ENCODE measurements at places on chromosomes 1 and 21.
A peak's percentile ranks its signal among the peaks of the same experiment; 100 is the strongest.

DNA sequence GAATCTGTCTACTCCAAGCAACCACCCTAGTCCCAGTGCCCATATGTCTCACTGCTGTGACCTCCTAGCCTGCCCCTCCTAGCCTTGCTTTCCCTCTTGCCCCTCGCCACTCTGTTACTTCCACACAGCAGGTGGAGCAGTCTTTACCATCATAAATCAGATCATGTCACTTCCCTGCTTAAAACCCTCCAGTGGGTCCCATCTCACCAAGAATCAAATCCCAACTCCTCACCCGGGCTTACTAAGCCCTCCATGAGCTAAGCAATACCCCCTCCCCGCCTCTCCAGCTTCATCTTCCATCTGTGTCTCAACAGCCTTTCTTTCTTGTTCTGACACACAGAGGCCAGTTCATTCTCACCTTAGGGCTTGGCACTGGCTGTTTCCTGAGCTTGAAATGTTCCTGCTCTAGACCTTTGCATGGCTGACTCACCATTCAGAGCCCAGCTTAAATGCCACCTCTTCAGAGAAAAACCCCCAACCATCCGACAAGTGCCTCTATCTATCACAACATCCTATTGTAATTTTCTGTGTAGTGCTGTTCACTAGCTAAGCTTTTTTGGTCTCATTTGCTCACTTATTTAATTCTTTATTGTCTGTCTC is 22.3 kb downstream of the KNCN start:
- peak; percentile 20 for DNase-seq

GRCh38 chr1:218939095-218939494 is 234.6 kb upstream of the LYPLAL1 start:
- DNase-seq, result no peak

- no peak for DNase-seq
These were observed 22.9 kb upstream of the LAMC1 start for GRCh38 chr1:183000167-183000962.

DNA sequence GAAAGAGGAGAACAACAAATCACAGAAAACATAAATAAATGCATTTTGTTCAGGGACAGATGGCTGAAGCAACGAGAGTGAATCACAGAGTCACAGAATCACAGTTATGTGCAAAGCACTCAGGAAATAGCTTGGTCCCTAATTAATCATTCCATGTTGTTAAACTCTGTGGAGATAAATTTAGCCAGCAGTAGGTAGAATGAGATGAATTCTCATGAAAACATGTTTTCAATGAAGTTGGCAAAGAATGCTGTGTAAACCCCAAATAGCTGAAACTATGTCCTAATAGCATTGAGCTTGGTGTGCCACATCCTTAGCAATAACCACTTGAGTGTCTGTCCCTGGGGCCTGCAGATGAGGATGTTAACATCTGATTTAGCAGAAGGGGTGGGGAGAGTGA is 20.4 kb downstream of the LEPR start:
- DNase-seq, result no peak

- DNase-seq, result no peak
These were observed 13.4 kb downstream of the SLAMF1 start for GRCh38 chr1:160633330-160633903.

DNA sequence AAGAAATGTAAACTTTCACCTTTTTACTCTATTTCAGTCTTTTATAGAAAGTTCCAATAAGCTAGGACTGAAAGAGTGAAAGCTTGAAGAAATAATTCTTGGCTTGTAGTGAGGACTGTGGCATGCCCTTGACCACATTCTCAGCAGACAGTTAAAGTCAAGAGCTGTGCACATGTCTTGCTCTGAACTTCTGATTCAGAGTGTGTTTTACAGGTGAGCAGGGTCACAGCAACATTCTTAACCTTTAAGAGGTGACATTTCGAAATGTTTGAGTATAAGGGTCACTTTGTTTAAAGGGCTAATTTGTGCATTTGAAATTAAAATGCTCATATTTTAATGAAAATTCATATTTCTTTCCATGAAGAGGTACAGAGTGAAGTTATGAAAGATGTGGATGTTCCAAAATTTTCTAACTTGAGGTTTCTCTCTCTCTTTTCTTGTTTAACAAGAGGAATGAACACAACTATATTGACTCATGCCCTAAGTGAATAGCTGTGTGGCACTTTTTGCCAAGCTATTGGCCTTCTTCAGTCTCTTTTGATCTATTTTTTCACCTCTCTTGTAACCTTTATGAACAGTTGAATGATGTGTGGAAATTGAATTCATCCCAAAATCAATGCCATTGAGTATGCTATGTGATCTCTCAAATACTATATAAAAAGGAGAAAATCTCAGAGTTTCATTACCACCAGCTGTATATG is 918.1 kb downstream of the ADGRL2 start:
- no peak for DNase-seq

- no peak for DNase-seq
These were observed 88.6 kb downstream of the ZBTB18 start for GRCh38 chr1:244139655-244140054.

- DNase-seq, result no peak
These were observed 47.0 kb downstream of the RABGAP1L start for GRCh38 chr1:174206148-174206836.

GRCh38 chr1:197688233-197688632 is 87.0 kb downstream of the DENND1B start:
- no peak for DNase-seq

- no peak for DNase-seq
These were observed 183.0 kb downstream of the BARHL2 start for GRCh38 chr1:90534116-90534515.

- no peak for DNase-seq
These were observed 124.6 kb upstream of the CXADR start for GRCh38 chr21:17388226-17388625.

DNA sequence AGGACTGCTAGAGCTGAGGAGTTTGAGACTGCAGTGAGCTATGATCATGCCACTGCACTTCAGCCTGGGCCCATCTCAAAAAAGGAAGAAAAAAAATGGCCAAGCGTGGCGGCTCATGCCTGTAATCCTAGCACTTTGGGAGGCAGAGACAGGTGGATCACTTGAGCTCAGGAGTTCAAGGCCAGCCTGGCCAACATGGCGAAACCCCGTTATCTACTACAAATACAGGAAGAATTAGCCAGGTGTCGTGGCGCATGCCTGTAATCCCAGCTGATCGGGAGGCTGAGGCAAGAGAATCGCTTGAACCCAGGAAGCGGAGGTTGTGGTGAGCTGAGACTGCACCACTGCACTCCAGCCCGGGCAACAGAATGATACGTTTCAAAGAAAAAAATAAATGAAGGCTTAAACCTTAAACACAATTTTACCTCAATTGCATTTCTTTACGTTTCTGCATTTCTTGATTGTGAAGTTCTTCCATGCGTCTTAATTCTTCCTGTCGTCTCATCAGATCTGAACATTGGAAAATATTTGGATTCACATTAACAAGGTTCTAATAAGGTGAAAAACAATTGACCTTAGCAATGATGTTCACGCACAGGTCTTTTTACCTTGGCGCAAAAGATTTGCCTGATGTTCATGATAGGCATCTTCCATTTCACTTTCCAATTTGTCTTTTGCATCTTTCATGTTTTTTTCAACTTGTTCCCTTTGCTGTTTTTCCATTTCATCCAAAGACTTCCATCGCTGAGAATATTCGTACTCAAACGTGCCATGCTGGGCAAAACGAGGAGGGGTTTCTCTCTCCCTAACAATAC is 4.2 kb downstream of the SFPQ start:
- no peak for DNase-seq

GRCh38 chr1:8858888-8859706 is 19.4 kb downstream of the ENO1 start:
- peak; percentile 36 for DNase-seq

DNA sequence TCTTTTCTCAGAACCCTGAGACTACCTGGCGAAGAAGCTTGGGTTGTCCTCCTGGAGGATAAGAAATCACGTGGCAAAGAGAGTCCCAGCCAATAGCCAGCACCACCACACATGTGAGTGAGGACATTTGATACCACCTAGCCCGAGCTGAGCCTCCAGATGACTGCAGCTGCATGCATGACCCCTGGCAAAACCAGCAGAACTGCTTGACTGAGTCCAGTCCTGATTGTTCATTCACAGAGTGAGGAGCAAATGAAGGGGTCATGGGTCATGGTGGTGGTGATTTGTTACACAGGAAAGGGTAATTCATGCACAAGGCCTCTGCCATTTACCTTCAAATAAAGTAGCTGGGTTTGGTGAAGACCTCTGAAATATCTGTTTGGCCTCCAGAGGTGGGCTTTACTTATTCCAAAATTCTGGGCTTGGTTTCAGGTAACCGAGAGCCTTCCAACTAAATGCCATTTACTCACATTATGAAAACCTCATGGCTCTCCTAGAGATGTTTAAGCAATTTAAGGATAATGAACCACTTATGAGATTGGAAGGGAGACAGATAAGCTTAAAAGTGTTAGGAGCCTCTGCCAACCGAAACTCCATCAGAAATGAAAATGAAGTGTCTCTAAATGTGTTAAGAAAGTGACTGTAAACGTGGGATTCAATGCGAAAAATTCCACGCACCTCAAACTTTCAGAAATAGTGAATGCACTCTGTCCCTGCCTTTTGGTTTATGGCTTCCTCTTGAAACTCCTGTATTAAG is 163.3 kb downstream of the SLC35F3 start:
- no peak for DNase-seq

DNA sequence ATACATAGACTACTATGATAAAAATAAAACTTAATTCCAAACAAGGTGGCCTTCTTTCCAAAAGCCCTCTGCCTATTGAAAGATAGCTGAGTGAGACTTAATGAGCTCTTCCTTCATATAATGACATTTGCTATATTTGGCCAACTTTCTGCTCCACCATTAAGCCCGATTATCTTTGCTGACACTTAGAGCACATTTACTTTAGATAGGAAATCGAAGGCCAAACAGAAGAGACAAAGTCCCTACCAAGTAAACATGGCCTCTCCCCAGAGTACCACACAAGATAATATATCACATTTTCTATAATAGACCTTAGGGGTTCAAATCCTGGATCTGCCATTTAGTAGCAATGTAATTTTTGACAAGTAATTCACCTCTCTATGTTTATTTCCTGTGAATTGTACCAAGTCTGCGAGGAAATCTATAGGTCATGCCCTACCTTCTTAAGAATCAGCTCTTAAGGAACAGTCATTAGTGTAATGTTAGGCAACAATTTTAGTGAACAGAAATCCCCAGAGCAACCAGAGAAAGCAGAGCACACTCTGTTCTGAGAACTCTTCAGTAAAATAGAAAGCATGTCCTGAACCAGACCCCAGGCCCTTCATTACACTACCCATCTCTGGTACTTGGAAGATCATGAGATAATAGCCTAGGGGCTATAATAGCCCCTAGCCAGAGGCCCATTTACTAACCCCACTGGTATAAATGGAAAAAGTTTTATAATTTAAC is 17.3 kb upstream of the COA6 start:
- DNase-seq, result no peak

- no peak for DNase-seq
These were observed 8.0 kb downstream of the PDXK start for GRCh38 chr21:43726686-43727518.

DNA sequence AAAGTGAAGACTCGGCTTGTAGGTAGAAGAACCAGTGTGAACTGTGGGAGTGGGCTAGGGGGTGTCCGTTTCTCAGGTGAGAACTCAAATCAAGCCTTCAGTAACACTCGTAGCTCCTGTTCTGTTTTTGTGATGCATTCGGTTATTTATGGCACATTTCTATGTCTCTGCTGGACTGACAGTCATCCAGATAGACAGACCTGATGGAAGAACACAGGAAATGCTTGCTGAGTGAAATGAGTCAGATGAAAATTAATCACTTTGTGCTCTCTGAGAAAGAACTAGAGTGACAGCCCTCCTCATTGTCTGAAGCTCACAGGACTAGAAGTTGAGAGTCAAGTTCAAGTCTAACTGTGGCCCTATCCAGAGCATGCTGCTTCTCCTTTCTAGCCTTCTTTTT is 360.1 kb upstream of the PLXNA2 start:
- DNase-seq, result no peak

GRCh38 chr1:32242341-32242851 is 4.6 kb upstream of the FAM167B start:
- DNase-seq, result no peak

- no peak for DNase-seq
These were observed 1.7 kb upstream of the SORT1 start for GRCh38 chr1:109399326-109399957.

DNA sequence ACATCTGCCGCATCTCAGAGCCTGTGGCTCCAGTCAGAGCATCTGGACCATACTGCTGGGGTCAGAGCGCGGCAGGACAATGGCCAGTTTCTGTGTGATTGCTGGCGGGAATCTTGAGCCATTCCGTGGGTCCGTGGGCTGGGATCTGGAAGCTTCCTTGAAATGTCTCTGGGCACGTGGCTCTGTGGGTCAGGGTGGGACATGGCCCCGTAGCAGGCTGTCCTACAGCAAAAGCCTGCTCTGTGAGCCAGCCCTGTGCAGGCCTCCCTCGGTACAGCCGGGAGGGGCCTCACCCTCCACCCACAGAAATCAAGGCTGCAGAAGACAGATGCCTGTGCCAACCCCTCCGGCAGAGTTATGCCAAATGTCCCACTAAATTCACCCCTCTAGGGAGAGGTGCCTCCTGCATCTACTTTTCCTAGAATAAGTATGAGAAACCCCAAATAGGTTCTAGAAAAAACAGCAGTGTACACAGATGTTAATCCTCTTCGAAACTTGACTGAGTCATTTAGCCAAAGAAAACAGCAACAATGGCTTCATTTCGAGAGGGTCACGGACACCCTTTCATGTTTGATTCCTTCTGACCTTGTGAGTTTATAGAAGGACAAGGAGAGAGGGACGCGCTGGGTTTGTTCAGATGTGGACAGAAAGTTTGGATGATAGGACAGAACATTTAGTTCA is 27.8 kb downstream of the COL18A1 start:
- DNase-seq, result no peak

DNA sequence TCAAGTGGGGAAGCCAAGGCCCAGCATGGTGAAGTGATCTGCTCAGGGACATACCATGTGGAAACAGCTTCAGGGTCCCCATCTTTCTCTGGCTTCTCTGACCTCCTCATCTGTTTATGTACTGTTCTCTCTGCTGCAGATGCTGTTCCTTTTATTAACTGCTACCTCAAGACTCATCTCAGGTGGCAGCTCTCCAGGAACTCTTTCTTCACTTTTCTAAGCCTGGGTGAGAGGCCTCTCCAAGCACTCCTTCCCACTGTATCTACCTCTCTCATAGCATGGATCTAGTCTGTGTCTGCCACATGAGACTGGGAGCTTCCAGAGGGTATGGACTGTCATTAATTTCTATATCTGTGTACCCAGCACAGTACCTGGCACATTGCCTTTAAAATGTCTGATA is 73.4 kb upstream of the PPM1J start:
- no peak for DNase-seq
